ENCODE measurements at places on chromosomes 3 and 15.

DNA sequence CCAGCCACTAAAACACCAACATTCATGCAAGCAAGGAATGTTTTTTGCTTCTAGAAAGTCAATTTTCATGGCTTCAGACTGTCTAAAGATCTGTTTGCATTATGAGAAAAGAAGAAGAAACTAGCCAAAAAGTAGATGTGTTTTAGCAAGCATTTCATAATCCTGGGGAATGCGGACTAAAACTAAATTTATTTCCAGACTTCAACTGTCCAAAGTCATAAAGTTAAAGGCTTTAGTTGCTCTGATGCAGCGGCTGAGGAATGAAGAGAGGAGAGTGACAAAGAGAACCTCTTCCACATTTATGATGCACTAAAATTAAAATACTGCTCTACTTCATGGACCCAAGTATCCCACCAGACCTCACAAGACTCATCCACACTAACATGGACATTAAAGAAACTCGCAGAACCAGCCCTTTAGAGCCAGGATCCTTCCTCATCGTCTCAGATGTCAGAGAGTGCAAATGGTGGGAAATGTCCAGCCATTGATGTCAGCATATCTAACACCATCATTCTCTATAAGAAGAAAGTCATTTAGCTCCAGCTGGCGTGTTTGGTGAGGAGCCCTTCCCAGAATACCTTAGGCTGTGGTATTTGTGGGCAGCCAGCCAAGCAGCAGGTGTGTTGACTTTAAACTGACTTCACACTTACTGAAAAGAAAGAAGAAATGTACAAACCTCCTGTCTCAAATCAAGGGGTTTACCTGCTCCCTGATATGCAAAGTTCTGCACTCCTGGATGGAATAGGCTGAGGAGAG lies 17.4 kb downstream of the FYCO1 start:
- DNase-seq, result peak; percentile 72

DNA sequence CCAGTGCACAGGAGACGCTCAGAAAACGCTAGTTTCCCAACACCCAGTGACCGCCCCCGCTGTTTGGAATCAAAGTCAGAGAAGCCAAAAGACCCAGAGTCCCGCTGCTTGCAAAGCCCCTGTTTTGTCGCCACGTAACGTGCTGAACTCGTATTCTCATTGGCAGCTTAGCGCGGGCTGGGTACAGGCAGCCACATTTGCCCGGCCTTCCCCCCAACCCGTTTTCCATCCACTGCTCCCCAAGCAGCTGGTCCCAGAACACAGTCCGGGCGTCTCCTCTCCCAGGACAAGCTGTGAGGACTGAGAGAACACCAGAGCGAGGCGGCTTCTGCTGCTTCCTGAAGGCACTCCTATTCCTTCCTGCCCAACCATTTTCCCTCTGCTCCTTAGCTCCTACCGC lies 54.8 kb downstream of the RASGRF1 start:
- no peak for DNase-seq

- no peak for DNase-seq
These were observed 51.3 kb upstream of the FBN1 start for GRCh38 chr15:48696627-48697312.

DNA sequence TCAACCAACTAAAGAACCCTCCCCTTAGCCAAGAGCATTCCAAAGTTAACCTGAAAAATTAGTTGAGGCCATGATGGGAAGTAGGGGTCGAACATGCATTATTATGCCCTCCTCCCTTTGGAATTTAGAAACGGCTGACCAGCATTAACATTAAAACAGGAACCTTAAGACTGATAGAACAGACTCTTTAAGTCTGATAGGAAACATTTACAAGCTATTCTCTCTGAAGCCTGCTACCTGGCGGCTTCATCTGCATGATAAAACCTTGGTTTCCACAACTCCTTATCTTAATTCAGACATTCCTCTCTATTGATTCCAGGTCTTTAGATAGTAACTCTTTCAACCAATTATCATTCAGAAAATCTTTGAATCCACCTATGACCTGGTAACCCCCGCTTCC lies 331.0 kb downstream of the CGGBP1 start:
- no peak for DNase-seq

GRCh38 chr3:136632625-136633081 lies 119.5 kb downstream of the STAG1 start:
- no peak for DNase-seq

DNA sequence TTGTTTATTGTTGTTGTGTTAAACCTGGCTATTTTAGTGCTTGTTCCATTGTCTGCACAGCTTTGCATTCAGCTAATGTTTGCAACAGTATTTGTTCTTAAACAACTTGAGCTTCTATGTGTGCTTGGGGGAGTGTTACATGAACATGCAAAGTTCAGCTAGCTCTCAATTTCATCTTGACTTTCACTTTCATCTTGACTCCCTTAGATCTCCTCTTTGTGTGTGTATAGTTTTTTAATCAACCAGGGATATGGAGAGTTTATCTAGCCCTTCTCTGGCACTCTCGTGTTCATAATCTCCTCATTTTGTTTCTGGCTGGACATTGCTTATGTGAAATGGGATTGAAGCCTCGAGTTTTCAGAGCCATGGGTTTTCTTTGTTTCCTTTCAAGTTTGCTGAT lies 212.4 kb upstream of the ZBTB20 start:
- no peak for DNase-seq

GRCh38 chr15:69194854-69195253 lies 34.4 kb downstream of the GLCE start:
- no peak for DNase-seq

DNA sequence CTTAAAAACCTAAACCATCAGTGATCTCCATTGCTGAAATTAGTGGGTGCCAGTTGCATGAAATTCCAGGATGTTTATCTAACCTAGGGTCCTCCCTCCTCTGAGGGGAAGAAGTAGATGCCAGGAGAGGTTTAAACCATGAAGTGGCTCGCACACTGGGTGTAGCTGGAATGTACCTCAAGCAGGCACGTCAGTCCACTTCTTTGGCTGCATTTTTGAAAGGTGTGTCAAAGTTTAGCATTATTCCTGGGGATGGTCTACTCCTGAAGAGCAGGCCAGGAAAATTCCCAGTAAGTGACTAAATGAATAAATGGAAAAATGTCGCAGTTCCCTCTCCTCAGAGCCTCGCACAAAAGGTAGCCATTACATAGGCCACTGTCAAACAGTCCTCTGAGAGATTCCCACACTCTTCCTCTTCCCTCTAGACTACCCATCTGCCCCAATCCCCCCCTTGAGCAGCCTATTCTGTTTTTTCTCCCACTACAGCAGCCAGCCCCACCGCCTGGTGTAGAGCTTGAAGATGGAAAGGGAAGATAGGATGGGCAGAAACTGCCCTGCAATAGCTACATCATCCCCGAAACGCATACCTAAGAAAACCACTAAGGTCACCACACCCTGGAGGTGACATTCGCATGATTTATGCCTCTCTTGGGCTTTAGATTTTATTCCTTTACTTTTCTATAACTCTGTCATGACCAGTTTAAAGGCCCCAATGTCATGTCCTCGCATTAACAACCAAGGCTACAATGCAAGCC lies 655 bp upstream of the TMOD3 start:
- DNase-seq, result no peak

GRCh38 chr15:82792068-82792467 lies 13.8 kb downstream of the FSD2 start:
- no peak for DNase-seq

DNA sequence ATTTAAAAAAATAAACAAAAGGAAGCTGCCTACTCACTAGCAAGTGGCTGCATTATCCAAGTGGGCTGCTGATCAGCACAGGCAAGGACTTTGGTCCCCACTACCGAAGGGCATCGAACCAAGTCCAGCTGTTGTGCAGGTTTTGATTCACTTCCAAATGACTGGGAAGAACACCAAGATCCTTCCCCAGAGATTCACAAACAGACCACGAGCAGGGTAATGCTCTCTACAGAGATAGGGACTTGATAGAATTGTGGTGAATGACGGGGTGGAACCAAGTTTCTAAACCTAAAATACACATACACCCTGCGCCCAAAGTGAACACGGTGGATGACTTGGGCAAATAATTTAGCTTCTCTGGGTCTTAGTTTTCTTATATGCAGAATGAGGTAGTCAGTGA lies 203.7 kb upstream of the ICE2 start:
- no peak for DNase-seq

GRCh38 chr15:89087161-89087829 lies 961 bp upstream of the ABHD2 start:
- DNase-seq, result no peak

GRCh38 chr15:45253330-45253729 lies 1.3 kb downstream of the SLC28A2 start:
- DNase-seq, result no peak

DNA sequence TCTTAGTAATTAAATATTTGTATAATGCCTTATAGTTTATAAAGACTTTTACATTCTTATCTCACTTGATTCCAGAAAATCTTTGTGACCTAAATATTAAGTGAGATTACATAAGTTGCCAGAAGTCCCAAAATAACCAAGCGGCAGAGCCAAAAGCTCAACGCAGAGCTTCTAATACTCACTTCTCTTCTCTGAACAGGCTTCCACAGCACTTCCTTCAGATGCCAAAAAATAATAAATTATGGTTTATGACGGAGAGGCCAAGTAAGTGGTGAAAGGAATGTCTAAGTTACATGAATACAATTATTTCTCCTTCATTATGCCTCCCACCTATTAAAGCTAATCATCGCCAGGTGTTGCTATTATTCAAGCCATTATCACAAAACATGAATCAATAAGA lies 110.3 kb downstream of the GBE1 start:
- no peak for DNase-seq

DNA sequence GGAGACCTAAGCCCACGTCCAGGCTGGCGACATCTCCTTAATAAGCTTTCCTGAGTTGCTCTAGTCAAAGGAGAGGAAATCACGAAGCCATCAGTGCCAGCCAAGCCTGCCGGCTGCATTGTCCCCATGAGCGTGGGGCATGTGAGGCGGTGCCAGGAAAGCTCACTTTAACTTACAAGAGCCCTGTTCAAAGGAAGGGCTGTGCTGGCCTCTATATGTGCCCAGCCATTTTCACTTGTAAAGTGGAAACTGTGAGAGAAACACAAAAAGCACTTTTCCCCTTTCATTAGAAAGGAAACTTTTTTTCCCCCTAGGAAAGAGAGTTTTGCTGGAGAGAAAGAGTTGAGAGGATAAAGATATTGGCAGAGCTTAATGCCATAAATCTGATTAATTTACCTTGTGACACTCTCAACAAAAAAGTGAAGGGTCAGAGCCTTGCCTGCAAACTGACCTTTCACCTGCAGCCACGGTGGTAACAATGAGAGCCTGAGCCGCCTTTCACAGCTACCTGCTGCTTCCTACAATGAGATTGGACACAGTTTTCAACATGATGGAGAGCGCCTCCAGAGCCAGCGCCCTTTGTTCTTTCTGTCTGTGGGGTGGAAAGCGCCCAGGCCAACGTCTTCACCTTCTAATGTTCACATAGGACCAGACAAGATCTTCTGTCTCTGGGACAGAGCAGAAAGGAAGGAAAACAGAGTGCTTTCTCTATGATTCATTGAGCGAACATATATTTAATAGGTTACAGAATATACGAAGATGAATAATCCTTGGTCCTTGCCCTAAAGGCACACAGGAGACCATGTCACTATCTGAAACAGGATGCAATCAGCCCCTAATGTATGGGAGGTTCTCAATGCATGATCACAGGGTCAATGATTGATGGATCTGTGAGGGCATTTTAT lies 233.1 kb upstream of the HES1 start:
- DNase-seq, result no peak

GRCh38 chr3:25277503-25277902 lies 150.6 kb upstream of the RARB start:
- DNase-seq, result no peak

DNA sequence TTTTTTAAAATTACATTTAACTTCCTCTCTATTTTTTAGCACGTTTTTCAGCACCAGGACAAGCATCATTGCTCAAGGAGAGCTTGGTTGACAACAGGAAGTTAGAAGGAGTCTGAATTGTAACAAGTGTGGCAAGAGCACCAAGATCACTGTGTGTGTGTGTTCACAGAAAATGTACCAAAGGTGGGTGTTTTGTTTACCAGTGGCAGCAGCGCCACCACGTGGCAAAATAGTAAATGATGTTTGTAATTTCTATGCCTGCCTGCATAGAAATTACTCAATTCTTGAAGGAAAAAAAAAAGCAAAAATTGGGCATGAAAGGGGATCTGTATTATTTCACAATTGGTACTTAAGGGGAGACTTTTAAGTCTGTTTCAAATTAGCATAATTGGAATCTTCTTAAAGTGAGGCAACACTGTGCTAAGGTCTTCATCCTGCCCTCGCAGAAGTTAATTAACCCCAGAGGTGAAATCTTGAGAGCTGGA lies 7.4 kb upstream of the U2SURP start:
- peak; percentile 68 for DNase-seq

- DNase-seq, result no peak
These were observed 14.7 kb downstream of the VPS39 start for GRCh38 chr15:42193383-42193782.

DNA sequence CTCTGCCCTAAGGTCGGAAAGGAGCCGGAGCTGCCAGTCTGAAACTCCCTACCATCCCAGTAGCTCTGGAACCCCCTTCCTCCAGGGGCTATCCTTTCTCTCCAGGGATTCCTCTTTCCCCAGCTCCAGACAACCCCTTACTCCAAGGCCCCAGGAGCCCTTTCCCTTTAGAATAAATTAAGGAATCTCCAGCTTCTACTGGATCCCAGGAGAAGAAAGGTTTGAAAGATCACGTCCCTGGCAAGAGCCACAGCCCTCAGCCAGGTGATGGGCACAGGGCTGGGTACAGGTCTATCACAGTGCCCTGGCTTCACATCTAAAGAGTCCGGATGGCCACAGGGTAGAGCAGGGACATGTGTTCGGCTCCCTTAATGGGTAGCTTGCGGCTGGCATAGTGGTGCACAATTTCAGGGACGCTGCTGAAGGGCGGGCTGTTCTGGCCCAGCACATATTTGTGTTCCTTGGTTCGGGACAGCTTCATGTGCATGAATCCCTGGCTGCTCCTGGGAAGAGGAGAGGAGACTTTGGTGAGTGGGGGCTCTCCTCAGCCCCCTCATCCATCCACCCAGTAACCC lies 20.0 kb downstream of the SHF start:
- no peak for DNase-seq

DNA sequence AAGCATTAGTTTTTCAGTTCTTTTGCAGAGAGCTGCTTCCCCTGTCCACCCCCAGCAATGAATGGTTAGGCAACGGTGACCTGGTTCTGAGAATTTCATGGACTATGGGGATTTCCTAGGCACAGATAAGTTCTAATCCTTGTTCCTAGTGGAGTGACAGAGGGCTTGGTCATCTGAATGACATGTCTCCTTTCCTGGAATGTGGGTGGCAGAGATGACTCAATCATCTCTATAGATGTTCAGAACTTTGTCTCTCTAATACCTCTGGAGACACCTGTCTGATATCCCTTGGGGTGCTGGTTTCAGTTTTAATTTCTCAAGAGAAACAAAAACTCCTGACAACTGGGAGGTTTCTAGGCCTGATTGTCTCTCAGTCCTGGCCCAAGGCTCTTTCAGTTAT lies 10.4 kb downstream of the PLA2G4E start:
- no peak for DNase-seq

- DNase-seq, result no peak
These were observed 49.7 kb upstream of the UTS2B start for GRCh38 chr3:191380001-191380400.

Measured in CD4-positive, alpha-beta T cell treated with Interleukin-2 at 100 ng/mL for 4 hours (primary cell).